ENCODE measurements at places on chromosomes 2 and 18. TPM values are rescaled to one million over a fixed set of nuclear protein-coding genes. Genes with fewer than 3 reads are reported as not detected.

IL18RAP gene
- 0.30 TPM for total RNA-seq

ANKAR gene
- 8.1 TPM for total RNA-seq

CYBRD1 gene
- 58.3 TPM for total RNA-seq

CNDP1 gene
- total RNA-seq = not detected

RMDN2 gene
- 4.9 TPM for total RNA-seq

ALK gene
- 0.16 TPM for total RNA-seq

MC4R gene
- not detected for total RNA-seq

OR6B2 gene
- total RNA-seq = not detected

CFAP65 gene
- not detected for total RNA-seq

MROH2A gene
- total RNA-seq = not detected

GYPC gene
- 111 TPM for total RNA-seq

LIMS2 gene
- total RNA-seq = 237 TPM

CCDC68 gene
- total RNA-seq = 3.7 TPM

CFAP221 gene
- 0.67 TPM for total RNA-seq

EGR4 gene
- total RNA-seq = not detected

NAT8 gene
- total RNA-seq = not detected

AFF3 gene
- 7.6 TPM for total RNA-seq
